Activated CD8-positive, alpha-beta memory T cell treated with anti-CD3 and anti-CD28 coated beads for 48 hours (primary cell): ENCODE measurements at places on chromosomes 6 and 20.

- DNase-seq = no peak
Measured at GRCh38 chr6:79821859-79822258, 125.5 kb downstream of the ELOVL4 start.

DNA sequence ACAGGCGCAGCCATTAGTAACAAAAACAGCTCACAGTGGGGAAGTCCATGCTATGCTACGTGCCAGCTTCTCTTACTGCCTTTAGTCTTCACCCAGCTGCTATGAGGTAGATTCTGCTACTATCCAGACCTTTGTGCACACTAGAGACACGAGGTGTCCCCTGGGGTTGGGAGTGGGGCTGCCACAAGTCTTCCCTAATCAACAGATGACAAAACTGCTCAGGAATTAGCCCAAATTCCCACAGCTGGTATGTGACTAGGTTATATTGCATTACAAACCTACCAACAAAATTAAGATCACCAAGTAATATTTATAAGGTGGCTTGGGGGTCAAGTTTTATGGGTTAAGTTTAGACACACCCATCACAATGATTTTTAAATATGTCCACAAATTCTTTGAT is 63.3 kb downstream of the PSMB1 start:
- DNase-seq = no peak

DNA sequence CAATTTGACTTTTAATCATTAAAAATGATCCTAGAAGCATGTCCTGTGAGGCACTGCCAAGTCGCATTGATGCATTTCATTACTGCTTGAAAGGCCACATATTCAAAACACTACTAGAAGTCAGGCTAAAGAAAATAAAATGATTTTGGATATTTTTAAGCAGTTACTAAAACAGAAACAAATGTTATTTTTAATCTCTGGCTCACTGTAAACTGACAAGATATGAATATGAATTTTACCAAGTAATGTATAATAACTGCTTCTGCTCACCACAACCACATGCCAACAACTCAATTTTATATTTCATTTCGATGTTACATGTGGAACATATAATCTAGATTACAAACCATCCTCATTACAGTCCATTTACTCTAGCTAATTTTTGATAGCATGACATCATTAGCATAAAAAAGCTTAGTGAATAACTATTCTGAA is 90.6 kb downstream of the ATXN1 start:
- DNase-seq = no peak

- DNase-seq = no peak
Measured at GRCh38 chr6:166253778-166254204, 54.4 kb downstream of the PRR18 start.

DNA sequence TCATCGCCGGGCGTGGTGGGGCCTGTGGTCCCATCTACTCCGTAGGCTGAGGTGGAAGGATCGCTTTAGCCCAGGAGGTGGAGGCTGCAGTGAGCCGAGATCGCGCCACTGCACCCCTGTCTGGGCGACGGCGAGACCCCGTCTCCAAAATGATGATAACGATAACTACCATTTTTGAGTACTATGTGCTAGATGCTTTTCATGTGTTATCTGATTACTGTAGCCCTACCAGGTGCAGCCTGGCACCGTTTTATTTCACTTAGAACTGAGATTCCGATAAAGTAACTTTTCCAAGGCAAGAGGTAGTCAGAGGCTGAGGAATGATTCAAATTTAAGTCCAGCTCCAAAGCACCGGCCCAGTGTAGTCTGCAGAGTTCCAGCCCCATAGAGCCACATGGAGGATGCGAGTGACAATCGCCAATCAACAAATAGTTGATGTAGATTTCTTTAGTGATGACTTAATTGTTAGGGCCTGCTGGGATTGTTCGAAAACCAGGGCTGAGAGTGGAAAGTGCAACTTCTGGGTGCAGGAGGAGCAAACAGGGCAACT is 727 bp downstream of the ERMARD start:
- DNase-seq = no peak

DNA sequence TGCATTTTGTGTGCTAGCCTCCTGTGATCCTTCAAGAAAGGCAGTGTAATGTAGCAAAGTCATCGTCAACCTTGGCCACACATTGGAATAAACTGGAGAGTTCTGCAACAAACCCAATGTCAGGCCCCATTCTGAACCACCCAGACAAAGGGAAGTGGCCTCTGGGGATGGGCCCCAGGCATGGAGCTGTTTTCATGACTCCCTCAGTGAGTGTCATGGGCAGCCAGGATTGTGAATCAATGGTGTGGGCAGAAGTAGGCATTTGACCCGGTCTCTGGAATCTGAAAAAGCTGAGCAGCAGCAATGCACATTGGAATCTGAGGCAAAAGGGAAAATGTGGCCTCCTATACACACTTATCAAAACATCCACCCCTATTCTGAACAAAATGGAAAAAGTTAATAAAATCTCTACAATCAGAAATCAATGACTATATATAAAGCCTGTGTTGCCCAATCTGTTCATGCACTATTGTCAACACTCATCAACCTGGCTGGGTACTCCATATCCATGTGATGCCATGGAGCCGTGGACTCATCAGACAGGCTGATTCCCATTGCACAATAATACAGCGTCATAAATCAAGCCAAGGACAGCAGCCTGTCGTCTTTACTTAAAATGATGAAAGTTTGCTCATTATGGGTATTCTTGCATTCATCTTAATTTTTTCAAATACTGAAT is 134.9 kb upstream of the STMND1 start:
- no peak for DNase-seq

- no peak for DNase-seq
Measured at GRCh38 chr6:52422156-52422555, 2.0 kb downstream of the EFHC1 start.
